ENCODE measurements at places on chromosomes 1 and 21.

- DNase-seq = no peak
These were observed 315.0 kb upstream of the VAMP3 start for GRCh38 chr1:7455796-7456721.

DNA sequence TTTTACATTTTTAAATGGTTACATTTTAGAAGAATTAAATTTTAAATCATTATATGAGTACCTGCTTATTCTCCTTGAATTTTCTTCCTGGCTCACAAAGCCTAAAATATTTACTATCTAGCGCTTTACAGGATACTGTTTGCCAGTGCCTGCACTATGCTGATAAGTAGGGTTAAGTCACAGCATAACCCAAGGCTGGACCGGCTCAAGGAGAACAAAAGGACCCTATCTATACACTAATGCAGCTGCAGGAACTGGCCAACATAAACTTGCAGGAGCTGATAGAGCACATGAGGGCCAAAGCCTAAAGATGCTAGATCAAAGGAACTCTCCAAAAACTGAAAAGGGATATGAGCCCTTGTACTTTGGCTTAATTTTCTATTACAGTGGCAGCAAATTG lies 1086.9 kb upstream of the TMPRSS15 start:
- DNase-seq = no peak

- no peak for DNase-seq
These were observed 891 bp downstream of the HMGN1 start for GRCh38 chr21:39348040-39348354.

- no peak for DNase-seq
These were observed 65.3 kb downstream of the SELENOF start for GRCh38 chr1:86848654-86849053.
